Omental fat pad (tissue), 4 donors: ENCODE measurements at places on chromosomes 16 and 17.

GRCh38 chr17:73336408-73337329 is 24.9 kb upstream of the CDC42EP4 start:
- DNase-seq: no peak

- no peak for DNase-seq
Observed at GRCh38 chr16:2043667-2044451, 3.8 kb downstream of the NTHL1 start.

DNA sequence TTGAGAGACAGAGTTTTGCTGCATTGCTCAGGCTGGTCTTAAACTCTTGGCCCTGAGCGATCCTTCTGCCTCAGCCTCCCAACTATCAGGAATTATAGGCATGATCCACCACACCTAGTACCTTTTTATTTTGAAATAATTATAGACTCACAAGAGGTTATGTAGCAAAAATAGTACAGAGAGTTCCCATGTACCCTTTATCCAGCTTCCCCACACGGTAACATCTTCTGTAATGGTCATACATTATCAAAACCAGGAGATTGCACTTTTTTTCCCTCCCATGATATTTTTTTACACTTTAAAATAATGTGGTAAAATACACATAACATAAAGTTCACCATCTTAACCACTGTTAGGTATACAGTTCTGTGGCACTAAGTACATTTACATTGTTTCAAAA is 28.8 kb upstream of the CACNG4 start:
- no peak for DNase-seq

DNA sequence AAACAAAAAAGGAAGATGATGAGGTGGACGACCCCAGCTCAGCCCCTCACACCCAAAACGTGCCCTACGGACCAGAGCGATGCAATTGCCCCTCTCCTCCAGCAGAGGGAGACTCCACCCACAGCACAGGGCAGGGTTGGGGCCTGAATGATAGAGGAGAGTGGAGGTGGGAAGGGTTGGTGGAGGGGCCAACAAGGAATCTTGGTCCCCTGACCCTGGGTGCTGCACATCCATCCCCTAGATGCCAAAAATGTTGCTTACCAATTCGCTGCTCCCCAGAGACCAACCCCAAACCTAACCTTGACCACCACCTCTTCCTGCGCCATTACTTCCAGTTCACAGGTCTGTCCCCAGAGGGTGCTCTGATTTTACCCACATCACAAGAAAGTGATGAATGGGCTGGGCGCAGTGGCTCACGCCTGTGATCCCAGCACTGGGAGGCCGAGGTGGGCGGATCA is 12.9 kb downstream of the P2RX5 start:
- no peak for DNase-seq

GRCh38 chr16:2429771-2430663 is 770 bp downstream of the CCNF start:
- no peak for DNase-seq

- no peak for DNase-seq
Observed at GRCh38 chr17:50310455-50311111, 35.3 kb upstream of the XYLT2 start.

DNA sequence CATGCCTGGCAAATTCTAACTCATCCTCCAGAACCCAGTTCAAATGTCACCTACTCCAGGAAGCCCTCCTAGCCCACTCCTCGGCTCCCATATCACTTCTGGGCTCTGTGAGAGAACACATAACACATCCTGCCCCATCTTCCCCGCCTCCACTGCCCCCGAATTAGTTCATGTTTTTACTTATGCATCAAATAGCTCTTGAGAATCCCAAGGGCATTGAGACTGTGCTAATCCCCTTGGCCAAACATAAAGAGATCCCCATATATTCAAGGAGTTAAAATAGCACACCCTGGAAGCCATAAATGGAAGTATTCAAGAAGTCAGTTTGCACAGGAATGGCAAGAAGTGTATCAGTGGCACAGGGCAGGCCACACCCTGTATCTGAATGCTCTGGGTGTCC is 2.0 kb upstream of the CREBBP start:
- no peak for DNase-seq

- no peak for DNase-seq
Observed at GRCh38 chr17:51869387-51869786, 289.1 kb downstream of the CA10 start.

GRCh38 chr17:72119873-72120641 is 763 bp upstream of the SOX9 start:
- no peak for DNase-seq

GRCh38 chr17:27294689-27295630 is 1.0 kb downstream of the WSB1 start:
- no peak for DNase-seq

GRCh38 chr17:70388326-70388725 is 219.0 kb downstream of the KCNJ2 start:
- no peak for DNase-seq

DNA sequence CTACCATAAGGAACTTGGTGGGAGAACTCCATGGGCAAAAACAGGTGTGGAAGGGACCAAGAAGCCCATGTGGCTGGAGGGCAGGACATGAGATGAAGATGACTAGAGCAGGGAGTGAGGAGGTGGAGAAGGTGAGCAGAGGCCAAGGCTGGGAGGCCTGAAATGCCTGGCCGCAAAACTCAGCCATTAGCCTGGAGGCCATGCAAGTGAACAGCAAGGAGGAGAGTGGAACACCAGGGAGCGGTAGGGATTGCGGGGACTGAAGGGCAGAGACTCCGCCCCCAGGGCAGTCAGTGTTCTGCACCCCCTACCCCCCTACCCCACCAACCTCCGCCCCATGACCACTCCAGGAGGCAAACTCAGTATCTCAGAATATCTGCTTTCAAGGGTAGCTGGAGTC is 17.0 kb downstream of the BCL7C start:
- DNase-seq: no peak

DNA sequence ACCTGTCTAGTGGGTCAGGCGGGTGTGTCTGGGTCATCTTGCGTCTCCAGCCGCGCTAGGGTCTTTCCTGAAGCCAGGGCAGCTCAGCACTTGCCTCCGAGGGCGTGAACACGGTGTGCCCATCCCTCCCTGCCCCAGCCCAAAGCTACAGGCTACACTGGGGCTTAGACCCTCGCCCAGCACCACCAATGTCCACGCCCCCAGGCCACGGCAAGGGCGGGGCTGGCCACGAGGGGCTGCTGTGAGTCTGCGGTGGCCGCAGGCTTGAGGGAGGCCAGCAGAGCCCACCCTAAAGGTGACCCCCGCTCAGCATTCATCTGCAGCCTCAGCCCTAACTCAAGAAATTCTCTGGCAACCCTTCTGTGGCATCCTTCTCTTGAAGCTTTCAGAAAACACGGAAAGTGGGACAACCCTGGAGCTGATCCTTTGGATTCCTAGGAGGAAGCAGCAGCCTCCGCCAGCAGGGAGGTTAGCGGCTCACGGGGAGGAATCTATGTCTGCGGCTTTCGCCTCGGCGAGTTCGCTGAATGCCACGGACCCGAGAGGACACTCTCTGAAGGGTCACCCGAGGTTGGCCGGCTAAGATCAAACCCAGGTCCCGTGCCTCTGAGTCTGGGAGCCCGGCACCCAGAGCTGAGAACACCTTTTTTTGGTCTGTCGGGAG is 41.7 kb downstream of the TIMM22 start:
- no peak for DNase-seq

GRCh38 chr17:63082273-63082861 is 116.3 kb downstream of the TANC2 start:
- no peak for DNase-seq

GRCh38 chr17:2023692-2024571 is 1.2 kb downstream of the RTN4RL1 start:
- DNase-seq: no peak

DNA sequence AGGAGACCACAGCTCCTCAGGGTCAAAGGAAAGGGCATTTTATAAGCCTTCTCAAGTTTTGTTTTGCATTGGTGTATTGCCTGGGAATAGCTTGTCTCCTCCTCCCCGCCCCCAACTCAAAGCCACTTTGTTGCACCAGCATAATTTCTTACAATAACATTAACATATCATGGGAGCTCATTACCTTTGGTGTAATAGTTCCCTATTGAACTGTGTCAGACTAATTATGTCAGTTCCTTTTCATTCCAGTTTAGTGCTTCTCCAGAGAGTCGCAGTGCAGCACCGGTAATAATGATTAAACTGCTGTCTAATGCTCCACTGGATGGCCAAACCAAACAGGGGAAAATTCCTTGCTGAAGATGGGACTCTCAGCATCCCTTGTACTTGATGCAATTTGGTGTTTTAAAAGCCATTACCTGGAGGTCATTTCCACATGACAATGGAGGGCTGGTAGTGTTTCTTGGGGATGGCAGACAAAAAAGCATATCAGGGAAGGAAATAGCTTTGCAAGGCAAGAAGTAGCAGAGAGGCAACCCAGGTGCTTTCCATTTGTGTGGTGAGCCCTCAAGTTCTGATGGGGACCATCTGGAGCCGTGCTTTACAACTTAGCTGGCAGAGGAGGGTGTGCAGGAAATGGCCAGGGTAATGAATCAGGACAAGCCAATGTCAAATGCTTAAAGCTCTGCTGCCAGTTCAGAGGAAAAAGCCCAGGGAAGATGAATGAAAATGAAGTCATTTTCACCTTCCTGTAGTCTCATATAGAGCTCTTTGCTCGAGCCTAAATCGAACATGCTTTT is 91.5 kb upstream of the NLRP1 start:
- no peak for DNase-seq

- DNase-seq: peak; percentile 72
Observed at GRCh38 chr17:81484195-81484979, 28.2 kb downstream of the ACTG1 start.

GRCh38 chr16:15911198-15911597 is 22.8 kb upstream of the CEP20 start:
- no peak for DNase-seq

DNA sequence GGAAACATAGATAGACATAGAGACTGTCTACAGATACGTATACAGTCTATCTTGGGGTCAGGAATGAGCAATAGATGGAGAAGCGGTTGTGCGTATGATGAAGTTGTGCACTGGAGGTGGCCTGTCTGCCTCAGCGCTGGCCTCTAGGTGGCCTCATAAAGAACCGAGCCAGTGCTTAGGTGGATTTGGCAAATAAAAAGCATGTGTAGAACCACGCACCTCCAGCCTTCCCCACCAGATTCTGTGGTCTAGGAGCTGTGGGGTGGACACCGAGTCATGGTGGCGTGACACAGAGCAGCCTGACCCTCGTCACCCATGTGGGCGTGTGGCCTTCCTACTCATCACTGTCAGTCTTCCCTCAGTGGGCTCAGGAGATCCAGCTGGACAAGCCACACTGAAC is 34.0 kb downstream of the PGS1 start:
- no peak for DNase-seq

DNA sequence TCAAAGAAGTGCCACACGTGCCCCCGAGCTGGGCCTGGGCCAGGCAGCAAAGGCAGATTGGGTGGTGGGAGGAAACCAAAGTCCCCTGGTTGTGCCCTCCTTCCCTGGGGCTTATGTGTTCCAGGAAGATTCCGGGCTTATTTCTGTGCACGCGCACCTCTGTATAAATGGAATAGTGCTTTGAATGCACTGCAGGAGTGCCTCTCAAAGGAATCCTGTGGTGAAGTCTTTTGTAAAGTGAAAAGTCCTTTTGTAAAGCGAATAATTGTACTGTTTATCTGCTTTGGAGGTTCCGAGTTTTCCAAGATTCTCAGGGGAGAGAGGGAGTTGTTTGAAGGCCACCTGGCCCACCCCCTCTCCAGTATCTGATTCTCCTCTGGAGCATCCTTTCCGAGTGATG is 26.8 kb downstream of the C17orf75 start:
- DNase-seq: no peak

GRCh38 chr17:55300479-55301290 is 35.9 kb downstream of the HLF start:
- no peak for DNase-seq

- no peak for DNase-seq
Observed at GRCh38 chr17:37677021-37677420, 33.8 kb upstream of the DDX52 start.

GRCh38 chr17:21252796-21253645 is at the start of gene NATD1:
Gene NATD1, minus strand, starts transcription at chr17:21253410. Its CDS starts 146 bp downstream, at chr17:21253264.
- peak; percentile 83 for DNase-seq

GRCh38 chr16:57901480-57902069 is 69.4 kb downstream of the CNGB1 start:
- no peak for DNase-seq

DNA sequence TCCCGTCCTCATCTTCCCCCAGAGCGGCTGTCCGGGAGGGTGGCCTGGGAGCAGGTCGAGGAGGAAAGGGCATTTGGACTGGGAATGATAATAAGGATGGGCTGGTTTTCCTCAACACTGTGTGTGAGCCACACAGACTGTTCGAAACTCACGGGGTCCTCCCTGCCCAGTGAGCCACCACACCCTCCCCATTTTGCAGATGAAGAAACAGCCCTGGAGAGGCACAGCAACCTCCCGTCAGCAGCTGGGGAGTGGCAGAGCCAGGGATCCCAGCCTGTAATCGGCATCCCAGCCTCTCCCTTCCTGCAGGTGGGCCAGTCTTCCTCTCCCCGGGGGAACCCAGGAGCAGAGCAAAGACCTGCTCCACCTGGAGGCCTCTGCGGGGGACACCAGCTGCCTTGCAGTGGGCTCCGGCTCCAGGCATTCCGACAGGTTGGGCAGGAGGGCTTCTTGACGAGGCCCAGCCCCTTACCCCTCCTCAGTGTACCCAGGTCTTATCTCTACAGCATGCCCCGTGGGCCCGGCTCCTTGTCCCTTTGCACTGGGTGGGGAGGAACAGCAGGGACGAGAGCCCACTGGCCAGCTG is 23.8 kb downstream of the ENGASE start:
- no peak for DNase-seq

- DNase-seq: no peak
Observed at GRCh38 chr17:10270258-10270657, 71.9 kb upstream of the GAS7 start.

GRCh38 chr16:65510850-65511249 is 389.0 kb upstream of the CDH11 start:
- DNase-seq: no peak

DNA sequence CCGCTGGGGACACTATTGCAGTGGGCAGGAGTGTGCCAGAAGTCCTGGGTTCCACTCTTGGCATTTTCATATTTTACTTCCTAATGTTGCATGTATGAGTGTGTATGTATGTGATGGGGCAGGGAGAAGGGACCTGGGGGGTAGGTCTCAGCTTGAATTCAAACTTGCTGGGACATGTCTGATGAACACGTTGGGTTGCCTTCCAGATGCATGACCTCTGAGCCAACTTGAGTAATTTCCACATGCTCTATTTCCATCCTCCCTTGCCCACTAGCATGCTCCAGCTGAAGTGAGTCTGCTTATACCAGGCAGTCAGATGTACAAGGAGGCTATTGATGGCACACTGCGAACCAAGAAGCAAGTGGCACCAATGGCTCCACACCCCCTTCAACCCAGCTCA is 32.9 kb upstream of the SRSF1 start:
- no peak for DNase-seq

GRCh38 chr17:81735264-81736102 is 23.4 kb downstream of the SLC25A10 start:
- DNase-seq: no peak
